ENCODE measurements at places on chromosomes 4 and X.

GRCh38 chrX:144730471-144730870 lies 516.8 kb upstream of the SPANXN1 start:
- no peak for DNase-seq

DNA sequence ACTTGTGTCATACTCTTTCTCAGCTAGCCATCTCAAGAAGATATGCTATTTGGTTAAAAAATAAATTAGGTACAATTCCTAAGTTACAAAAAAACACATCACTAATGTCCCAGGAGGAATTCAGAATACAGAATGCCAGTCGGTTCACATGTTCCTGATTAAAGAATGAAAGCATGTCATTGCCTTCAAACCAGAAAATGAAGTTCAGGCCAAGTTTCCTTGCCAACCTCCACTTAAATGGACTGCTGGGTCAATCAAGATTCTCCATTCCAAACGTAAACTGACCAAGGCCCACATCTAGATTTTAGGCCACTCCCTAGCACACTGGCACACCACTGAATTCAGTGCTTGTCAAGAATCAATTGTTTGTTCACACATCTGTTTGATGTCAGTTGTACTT lies 6.5 kb downstream of the PIGA start:
- DNase-seq = no peak

- DNase-seq = no peak
These were observed 25.2 kb downstream of the LETM1 start for GRCh38 chr4:1830642-1831228.

DNA sequence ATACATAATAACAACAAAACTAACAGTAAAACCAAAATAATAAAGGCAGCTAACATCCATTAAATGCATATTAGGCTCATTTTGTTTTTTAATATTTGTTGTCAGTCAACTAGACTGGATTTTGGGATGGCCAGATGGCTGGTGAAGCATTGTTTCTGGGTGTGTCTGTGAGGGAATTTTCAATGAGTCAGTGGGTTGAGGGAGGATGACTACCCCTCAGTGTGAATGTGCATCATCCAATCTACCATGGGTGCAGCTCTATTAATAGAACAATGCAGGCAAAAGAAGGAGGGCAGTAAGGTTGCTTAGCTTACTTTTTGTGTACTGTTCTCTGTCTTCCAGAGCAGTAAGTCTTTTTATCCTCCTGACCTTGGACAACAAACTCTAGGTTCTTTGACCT lies 484.2 kb upstream of the HS3ST1 start:
- no peak for DNase-seq

- DNase-seq = no peak
These were observed 3.8 kb upstream of the HSD17B13 start for GRCh38 chr4:87326460-87326859.

DNA sequence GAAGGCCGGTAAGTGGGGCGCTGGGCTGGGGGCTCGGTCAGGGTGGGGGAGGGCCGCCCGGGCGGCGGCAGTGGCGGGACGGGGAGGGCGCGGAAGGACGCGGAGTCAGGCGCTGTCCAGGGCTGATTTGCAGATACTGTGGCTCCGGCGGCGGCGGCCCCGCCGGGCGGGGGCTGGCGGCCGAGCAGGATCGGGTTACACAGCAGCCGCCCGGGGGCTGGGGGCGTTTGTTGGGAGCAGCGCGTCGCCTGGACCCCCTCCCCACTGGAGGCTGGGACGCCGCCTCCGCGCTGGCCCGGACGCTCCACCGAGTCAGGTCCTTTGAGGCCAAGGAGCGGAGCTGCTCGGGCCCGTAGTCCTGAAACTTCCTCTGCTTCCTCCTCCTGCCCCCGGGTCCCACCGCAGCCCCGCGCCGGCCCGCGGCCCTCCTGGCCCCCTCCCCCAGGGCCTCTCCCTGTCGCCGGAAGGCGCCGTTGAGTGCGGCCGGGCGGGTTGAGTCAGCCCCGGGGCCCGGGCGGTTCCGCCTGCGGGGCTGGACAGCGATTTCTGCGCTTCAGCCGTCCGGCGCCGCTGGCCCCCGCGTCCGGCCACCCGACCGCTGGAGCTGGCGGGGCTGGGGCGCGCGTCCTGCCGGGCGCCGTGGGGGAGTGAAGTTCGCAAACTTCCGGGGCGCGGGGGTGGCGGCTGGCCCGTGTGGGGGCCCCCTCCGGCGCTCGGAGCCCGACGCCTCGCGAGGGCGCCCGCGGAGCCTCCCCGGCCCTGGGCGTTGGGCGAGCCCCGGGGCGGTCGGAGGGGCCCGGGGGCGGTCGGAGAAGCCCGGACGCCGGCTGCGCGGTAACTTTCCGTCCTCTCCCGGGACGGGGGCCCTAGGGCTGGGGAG lies 746 bp downstream of the REST start:
- DNase-seq = peak; percentile 23

- no peak for DNase-seq
These were observed 48.8 kb downstream of the FAM13A start for GRCh38 chr4:89008166-89008565.

DNA sequence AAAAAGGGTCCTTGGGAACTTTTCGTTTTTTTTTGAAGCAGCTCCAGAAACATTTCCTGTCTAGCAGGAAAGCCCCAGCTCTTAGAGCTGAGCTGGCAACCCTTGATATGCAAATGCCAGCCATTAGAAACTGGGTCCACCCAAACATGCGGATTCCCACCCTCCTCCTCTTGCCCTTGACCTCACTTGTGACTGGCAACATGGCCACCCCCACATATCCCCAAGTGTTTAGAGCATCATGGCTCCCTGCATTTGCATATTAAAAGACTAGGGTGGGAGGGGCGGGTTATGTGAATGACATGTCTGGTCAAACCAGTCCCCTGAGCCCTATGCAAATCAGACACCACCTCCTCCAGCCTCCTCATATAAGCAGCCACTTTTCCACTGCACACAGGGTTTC lies 671.1 kb downstream of the FAT4 start:
- DNase-seq = no peak

DNA sequence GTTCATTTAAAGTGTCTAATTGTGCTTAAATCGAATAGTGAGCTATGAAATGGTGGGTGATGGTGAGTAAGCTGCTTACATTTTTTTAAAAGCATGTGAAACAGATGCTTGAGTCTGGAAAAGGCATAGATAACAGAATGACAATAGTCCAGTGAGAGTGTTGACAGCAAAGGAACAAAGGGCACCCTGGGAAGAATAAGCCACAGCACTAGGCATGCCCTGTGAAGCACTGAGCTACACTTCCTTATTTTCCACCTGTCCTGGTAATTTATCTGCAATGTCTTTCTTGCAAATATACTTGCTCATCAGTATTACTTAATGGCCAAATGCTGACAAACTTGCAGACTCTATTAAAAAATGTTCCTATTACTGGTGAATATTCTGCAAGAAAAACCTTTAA lies 168.7 kb downstream of the PRDM5 start:
- DNase-seq = no peak

- DNase-seq = no peak
These were observed 103.1 kb downstream of the UCHL1 start for GRCh38 chr4:41359836-41360213.

- DNase-seq = no peak
These were observed 497 bp upstream of the THAP9 start for GRCh38 chr4:82900066-82900410.

DNA sequence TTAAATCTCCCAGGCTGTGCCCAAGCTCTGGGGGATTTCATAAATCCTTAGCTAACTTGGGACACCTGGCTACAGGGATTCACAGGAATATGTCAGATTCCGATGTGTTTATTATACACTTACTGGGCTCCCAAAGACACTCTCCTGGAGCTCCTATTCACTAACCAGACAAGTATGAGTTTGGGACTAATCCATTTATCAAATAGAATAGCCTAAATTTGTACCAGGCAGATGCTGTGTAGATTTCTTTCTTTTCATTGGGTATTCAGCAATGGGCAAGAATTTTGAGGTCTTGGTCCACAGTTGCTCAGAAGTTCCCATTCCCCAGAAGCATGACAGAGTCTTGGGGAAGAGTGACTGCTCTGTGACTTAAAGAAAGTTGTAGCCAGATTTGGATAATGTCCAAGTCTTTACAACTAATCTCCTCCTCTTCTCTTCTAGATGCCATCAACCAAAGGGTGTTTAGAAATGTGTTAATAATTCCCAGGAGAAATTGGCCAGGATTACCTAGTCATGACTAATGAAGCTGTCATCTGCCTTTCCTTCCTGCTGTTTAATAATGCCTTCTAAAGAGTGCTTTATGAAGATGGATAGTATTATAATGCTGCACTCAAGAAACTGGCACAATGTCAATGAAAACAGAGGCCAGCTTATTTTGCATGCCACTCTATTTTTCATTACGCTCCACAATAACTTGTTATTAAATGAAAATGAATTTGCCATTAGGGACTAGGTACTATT lies 120.9 kb downstream of the CHIC2 start:
- DNase-seq = no peak

GRCh38 chr4:181108237-181108636 lies 1135.0 kb upstream of the TENM3 start:
- no peak for DNase-seq

DNA sequence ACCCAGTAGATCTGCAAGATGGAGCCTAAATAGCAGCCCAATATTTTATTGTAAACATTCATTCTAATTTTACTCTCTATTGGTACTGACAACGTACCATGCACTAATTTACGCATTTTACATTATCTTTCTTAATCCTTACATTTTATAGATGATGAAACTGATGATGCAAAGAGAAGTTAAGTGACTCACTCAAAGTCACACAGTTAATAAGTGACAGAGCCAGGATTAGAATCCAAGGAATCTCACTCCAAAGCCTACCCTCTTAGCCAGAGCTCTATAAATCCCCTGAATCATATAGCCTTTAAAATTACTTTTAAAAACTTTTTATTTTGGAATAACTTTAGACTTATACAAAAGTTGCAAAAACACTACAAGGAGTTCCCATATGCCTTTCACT lies 37.6 kb downstream of the PHKA1 start:
- DNase-seq = no peak

- DNase-seq = no peak
These were observed 240.0 kb upstream of the PSAPL1 start for GRCh38 chr4:7674706-7675105.

DNA sequence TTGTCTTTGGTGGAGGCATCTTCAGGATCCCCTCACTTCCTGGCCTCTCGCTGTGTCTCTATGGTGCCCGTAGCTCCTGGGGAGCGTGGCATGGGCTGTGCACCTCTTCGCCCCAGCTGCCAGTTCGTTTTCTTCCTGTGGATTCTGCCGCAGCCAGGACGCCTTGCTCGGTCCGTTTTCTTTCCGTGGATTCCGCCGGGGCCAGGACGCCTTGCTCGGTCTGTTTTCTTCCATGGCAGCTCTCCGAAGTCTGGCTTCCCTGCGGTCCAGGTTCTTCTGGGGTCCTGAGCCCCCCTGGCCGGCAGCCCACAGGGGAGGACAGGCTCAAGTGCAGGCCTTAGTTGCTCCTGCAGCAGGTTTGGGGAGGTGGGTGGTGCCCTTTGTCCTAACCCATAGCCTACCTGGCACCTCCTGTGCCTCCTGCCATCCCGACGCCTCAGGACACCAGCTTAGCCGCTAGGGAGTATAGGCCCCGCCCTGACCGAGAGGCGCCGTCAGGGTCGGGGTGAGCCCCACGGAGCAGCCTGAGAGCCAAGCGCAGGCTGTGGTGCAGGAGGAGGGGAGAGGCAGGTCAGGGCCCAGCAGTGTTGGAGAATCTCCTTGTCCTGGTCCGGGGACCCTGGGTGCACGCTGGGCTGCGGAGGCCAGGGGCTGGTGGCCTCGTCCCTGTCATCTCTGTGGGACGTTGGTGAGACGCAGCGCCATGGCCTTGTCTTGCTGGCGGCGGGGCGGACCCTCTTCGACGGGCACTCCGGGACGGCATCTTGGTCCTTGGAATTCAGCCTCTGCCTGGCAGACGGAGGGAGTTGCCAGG lies 27.1 kb downstream of the UVSSA start:
- no peak for DNase-seq

DNA sequence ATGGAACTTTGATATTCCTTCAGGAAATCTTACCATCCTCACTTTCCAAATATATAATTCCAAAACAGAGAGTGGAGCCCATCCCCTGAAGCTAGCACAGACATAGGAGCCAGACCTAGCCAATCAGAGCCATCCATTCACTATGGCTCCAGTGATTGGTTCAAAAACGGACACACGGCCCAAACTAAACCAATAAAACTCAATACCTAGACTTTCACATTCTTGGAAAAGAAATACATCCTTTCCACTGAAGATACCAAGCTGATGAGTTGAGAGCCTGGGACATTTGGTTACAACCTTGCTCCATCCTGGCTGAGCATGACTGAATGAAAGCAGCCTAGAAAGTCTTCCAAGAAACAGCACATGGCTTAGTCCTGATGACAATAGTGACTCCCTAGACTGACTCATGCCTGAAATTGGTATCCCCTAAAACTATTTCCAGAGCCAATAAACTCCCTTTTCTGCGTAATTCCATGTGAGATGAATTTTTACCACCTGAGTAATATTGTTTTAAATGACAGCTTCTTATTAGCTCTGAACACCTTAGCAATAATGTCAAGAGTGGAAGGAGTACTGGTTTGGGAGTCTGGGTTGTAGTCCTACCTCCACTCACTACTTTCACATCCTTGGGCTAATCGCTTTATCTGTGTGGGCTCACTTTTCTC lies 189.6 kb upstream of the LNX1 start:
- DNase-seq = no peak

DNA sequence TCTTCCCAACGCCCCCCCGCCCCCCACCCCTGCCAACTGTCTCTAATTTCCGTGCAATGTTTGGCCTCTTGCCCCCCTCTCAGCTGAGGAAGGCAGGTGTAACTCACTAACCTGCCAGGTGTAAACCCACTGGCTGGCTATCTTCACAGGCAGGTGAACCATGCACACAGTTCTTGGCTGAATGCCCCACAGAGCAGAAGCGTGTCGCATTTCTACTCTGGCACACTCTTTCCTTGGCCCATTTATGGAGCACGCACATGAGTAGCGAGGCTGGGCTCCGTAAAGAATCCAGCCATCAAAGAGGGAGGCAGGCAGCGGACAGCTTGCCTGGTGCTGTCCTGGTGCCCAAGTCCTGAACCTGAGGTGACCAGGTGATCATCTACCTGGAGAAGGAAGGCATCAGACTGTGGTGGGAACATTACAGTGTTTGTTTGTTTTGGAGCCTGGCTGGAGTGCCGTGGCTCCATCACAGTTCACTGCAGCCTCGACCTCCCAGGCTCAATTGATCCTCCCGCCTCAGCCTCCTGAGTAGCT lies 39.2 kb upstream of the CRMP1 start:
- no peak for DNase-seq

- no peak for DNase-seq
These were observed 9.9 kb downstream of the NSG1 start for GRCh38 chr4:4396628-4397440.

GRCh38 chrX:124223524-124223923 lies 108.9 kb upstream of the TEX13D start:
- no peak for DNase-seq

- no peak for DNase-seq
These were observed 303.5 kb upstream of the GATB start for GRCh38 chr4:152064282-152064681.

Measured in tibial nerve (tissue), 4 donors.